IPS DF 19.7 (cell line): ENCODE measurements at places on chromosomes 2 and 18.
A peak's percentile ranks its signal among the peaks of the same experiment; 100 is the strongest.

- DNase-seq = no peak
Measured at GRCh38 chr2:144489315-144489916, 30.5 kb downstream of the ZEB2 start.

DNA sequence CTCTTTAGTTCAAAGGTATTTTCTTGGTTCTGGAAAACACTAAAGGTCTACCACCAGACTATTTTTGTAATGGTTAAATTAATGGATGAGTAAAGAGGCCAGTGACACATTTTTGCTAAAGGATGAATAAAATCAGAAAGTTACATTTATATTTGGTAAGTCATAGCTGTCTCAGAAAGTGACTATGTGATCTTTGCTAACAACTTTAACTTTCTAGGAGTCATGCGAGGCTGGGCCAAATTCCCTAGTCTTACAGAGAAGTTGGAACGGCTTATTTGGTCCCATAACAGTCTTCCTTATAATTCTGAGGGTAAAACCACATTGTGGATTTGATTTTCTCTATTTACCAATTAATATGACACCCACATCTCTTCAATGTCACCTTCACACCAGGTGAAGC lies 198.1 kb downstream of the PDE1A start:
- no peak for DNase-seq

DNA sequence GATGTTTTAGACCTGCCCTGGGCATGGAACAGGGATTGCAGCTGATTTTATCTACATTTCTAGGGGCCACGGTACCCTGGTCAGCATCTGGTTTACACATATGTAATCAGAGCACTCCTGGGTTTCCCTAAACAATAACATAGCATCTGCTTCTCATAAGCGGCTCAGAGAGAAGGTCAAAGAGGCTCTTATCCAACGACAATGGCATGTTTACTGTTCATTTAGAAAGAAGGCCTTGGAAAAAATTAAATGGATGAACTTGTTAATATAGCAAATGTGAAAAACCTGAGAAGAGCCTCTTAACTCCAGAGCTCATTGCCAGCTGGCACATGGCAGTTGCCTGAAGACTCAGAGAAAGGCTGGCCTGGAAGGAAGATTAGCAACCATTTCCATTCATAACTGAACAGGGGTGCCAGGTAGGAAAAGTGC lies 202.8 kb upstream of the THUMPD2 start:
- no peak for DNase-seq

DNA sequence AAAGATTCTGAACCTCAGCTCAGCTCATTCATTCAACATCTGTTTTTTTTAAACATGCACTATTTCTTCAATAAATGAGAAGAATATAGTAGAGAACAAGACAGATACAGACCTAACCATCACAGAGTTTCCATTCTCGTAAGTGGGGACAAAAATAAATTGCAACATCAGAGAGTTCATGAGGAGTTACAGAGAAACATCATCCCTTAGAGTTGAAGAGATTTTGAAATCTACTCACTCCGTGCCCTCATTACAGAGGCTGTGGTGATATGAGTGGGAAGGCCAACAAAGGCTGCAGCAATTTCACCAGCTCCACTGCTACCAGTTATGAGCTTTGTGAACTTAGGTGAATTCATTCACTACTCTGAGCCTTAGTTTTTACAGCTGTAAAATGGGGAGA lies 399.3 kb downstream of the BCL11A start:
- DNase-seq = no peak

GRCh38 chr18:50091509-50092244 lies 103.3 kb downstream of the MYO5B start:
- no peak for DNase-seq

DNA sequence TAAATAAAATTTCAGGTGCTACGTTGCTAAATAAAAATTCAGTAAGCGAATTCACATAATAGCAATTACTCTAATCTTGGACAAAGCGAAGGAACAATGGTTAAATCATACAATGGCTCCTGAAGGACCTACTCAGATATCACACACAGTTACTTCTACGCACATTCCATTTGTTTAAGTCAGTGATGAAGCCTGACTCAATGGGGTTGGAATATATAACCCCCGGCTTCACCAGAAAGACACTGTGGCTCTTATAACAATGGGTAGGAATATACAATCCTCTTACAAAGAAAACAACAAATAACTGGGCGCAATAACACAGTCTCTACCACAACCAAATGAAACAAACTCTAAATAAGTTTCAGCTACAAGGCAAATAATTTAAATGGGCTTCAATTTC lies 349.5 kb downstream of the IRS1 start:
- DNase-seq = no peak

- DNase-seq = no peak
Measured at GRCh38 chr2:85666435-85667316, 1.3 kb downstream of the SFTPB start.

DNA sequence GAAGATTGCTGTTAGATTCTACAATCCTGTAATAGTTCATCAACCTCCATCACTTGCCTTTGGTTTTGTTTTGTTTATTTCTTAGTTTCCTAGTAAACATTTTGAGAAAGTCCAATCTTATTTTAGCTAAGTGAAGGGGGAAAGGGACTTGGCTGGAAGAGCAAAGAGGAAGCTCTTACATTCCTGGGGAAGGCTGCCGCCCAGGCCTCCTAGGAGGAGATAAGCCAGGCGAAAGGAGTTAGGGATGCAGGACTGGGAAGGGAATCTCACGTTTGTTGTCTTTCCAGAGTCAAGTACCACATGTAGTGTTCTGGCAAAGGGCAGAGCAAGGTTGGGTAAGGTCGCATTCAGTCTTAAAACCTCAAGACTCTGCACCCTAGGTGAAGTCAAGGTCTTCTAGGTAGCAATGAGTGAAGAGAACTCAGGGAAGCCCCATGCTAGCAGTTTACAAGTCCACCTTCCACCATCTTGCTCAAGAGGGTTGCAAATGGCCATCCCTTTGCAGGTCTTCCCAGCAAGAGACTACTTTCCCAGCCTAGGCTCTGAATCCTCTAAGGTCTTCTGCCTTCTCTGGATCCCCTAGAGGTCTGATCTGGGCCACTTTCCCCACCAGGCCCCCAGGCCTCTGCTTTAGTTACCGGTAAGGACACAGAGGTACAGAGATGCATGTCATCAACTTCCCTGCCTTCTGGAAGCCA lies 320.7 kb downstream of the CYP26B1 start:
- no peak for DNase-seq

- no peak for DNase-seq
Measured at GRCh38 chr2:96688649-96689430, 46.3 kb downstream of the FER1L5 start.

- no peak for DNase-seq
Measured at GRCh38 chr2:8537562-8538155, 144.2 kb upstream of the ID2 start.

DNA sequence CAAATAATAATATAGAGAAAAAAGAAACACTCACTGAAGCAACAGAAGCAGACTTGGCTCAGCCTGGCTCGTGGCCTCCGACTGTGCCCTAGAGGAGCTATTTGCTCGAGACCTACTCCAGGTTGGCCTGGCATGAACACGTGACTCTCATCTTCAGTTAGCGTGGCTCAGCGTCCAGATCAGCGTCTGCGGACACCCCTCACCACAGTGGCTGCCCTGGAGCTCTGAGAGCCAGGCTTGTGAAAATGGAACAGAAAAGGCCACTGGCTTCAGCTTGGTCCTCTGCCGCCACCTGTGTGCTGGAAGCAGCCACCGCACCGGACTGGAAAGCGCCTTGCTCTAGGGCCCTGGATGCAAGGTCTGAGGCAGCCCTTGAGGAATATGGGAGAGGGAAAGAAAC lies 1184.0 kb upstream of the GYPC start:
- DNase-seq = peak; percentile 40

DNA sequence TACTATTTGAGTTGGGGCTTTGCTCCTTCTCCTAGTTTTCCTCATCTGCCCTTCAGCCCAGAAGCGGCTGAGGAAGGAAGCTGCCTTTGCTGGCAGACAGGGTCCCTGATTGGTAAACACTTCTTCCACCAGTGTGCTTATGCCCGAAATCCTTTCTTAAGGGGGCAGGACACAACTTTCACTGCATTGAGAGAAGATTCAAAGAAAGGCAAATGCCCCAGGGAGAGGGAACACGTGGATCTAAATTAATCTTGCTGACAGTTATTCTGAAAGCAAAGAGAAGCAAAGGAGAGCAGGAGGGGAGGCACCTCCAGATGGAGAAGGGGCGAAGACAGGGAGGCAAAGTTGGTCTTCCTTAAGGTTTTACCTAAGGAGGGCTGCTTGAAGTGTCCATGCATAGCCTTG lies 92.1 kb upstream of the EFEMP1 start:
- no peak for DNase-seq

GRCh38 chr2:55992455-55992854 lies 68.9 kb upstream of the EFEMP1 start:
- DNase-seq = no peak

GRCh38 chr2:99939135-99939534 lies 203.3 kb downstream of the AFF3 start:
- DNase-seq = no peak

DNA sequence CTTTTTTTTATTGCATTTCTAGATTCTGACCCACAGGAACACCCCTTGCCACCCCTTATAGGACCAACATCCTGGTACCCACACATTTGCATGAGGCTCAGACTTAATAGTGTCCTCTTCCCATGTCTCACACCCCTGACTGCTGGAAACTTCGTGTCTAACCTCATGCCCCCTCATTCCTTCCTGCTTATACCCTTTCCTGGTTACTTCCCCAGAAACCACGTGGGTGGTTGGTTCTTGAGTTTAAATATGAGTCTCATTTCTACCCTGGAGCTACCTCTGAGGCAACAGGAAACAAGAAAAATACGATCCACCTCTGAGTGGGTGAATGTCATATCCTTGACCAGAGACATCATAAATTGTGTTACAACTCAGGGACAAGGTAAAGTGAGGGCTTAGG lies 1.6 kb downstream of the TNP1 start:
- no peak for DNase-seq

DNA sequence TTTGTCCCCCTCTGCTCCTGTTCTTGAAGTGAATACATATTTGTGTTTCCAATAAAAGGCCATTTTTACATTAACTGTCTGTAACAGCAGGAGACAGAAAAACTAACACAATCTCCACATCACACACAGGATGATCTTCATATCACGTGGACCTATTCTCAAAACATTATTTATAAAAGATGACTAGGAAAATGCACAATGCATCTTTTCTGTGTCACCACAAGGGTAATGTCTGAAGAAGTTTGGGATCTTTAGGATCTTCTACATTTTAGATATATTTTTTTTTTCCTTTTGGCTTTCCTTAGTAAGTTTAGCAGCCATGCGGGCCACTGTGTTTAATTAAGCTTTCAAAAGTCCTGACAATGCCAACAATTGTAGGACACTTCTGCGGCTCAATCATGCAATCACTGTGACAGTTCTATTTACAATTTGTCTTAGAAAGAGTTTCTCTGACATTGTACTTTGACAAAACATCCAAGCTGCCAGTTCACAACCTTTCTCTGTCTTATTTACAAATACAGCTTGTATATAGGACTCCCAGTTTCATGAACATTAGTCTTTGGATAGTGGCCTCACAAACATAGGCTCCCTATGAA lies 12.3 kb downstream of the BCL11A start:
- no peak for DNase-seq

GRCh38 chr2:68907920-68908253 lies 36.7 kb upstream of the BMP10 start:
- no peak for DNase-seq

DNA sequence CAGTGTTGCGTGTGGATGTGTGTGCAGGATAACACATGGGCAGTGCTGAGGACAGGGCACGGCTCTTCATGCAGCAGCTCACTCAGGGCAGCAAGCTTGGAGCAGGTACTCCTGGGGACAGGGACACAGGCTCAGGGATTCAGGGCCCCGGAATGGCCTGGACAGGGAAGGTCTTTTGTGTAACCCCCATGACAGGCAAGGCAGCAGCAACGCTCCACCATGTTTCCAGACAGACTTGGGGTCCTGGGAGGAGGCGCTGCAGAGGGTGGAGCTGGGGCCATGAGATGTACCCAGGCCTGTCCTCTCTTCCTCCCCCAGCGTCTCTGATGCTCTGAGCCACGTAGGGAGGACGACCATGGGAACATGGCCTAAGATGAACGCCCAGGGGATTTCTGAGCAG lies 58.3 kb downstream of the ADNP2 start:
- DNase-seq = no peak

DNA sequence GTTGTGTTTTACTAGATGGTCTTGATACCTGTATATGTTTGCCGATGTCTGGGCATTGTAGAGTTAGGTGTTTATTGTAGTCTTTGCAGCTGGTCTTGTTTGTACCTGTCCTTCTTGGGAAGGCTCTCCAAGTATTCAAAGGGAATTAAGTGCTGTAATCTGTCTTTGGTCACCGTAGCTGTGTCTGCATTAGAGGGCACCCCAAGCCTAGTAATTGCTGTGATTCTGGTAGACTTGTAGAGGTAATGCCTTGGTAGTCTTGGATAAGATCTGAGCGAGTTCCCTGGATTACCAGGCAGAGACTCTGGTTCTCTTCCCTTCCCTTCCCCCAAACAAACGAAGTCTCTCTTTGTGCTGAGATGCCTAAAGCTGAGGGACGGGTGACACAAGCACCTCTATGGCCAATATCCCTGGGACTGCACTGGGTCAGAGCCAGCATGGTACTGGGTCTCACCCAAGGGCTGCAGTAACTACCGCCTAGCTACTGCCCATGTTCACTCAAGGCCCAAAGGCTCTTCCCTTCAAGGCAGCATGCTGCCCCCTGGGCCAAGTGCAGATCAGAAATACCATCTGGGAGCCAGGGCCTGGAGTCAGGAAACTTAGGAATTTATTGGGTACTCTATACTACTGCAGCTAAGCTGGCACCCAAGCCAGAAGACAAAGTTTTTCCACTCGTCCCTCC lies 27.1 kb downstream of the STPG4 start:
- no peak for DNase-seq

- DNase-seq = no peak
Measured at GRCh38 chr18:10142056-10142455, 228.2 kb downstream of the VAPA start.

GRCh38 chr2:118856978-118857676 lies 9.7 kb upstream of the EN1 start:
- DNase-seq = no peak

DNA sequence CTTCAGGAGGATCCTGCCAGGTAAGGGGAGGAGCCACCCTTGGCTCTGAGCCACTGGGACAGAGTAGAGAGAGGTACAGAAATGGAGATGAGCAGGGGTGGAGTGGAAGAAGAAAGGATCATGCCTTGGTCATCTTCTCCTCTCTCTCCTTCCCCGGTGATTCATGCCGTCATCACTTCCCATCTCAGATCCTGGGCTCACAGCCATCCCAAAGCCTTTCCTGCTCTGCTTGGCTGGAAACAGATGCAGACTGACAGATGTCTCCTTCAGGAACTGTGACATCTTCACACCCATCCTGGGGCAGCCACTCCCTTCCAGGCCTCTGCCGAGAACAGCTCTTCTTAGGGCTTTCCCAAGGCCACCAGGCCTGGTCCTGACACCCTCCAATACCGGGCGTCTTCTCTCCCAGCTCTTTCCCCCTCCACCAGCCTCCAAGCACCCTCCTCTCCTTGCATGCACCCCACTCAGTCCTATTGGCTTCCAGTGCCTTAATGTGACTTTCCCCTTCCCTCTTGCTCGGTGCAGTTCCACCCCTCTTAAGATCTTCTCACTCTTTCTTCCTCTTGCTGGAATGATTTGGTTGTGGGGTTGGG lies 58.3 kb upstream of the TNP1 start:
- DNase-seq = no peak
